ENCODE measurements at places on chromosomes 2 and 18.

DNA sequence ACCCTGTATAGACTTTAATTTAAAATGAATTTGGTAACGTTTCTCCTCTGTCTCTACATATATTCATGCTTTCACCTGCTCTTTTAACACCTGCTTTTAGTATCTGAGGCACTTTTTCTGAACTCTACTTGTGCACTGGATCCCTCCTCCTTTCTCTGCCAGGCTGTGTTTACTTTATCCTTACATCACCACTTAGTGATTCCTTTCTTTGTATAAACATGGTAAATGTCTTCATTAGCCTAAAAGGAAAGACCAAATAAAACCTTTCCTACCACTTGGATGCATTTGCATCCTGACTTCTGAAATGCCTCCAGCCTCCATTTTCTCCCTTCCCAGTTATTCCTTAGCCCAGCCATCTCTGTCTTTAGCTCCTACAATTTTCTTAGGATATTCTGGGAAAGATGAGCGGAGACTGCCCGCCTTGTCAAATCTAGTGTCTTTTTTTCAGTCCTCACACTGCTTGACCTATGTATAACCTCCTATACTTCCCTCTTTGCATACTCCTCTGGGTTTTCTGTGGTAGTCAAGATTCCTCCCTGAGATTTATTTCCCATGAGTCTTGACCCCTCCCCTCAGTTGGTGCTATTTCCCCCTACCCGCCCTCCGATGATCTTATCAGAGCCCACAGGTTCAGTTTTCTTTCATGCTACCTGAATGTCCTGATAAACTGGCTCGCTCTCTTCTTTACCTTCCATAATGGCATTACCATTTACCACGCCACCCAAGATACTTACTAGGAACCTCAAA is 44.8 kb downstream of the REL start:
- no peak for DNase-seq

DNA sequence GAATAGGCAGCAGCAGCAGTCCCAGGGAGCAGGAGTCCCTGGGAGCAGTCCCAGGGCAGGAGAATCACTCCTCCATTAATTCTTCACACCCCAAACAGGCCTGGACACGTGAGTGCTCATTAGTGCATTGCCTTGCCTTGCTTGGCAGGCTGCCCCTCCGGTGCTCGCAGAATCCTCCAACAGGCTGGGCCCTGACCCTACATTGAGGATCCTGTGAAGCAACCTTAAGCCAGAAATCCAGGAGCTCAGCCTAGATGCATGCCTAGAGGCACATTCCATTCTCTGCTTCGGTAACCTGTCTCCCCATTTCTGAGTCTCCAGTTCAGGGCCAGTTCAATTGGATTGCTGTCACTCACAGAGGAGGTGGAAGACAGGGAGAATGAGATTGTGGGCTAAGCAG is 97.4 kb upstream of the LRATD1 start:
- no peak for DNase-seq

- DNase-seq = no peak
Observed at GRCh38 chr2:218996937-218997336, 3.7 kb upstream of the CRYBA2 start.

- no peak for DNase-seq
Observed at GRCh38 chr18:61360404-61361383, 27.5 kb downstream of the CDH20 start.

- DNase-seq = no peak
Observed at GRCh38 chr2:177270531-177270930, 6.0 kb upstream of the NFE2L2 start.

DNA sequence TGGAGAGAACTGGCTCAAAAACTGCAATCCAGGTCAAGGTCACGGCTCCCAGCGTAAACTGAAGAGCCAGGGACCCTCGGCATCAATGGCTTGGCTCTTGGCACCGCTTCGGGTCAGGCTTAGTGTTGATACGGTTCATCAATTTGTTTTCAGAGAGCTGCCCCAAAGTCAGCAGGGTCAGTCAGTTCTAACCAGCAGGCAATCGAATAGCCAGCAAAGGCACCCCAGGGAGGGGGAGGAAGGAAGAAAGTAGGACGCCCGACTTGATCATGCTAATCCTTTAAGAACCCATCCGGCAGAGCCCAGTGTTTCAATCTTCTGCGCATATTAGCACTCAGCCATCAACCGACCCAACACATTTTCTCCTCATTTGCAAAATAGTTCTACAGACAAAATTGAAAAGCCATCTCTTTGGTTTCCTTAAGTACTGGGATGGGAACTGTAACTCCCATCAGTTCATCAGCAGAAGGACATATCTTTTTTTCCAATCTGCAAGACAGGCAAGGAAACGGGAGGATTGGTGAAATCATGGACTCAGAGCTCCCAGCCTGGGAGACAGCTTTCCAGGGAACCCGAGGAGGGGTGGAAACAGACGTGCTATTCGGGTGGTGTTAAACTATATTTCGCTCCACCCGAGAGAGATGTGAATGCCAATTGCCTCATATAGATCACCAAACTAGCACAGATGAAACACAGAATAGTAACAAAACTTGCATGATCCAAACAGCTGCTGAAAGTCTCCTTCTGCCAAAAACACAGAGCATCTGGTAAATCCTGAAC is 40.7 kb upstream of the CABLES1 start:
- no peak for DNase-seq

DNA sequence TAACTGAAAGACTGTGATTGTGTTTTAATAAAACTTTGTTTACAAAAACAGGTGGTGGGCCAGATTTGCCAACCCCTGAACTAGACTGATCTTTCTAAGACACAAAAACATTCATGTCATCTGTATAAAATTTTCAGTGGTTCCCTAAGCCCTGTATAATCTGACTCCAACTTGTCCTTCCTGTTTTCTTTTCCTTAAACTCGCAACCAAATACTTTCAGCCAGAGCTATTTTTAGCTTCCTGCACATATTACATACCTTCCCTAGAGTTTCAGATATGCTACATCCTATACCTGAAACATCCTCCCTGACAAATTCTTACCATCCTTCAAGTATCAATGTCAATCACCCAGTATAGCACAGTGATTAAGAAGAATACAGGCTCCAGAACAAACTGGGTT is 4.8 kb downstream of the GCFC2 start:
- no peak for DNase-seq

DNA sequence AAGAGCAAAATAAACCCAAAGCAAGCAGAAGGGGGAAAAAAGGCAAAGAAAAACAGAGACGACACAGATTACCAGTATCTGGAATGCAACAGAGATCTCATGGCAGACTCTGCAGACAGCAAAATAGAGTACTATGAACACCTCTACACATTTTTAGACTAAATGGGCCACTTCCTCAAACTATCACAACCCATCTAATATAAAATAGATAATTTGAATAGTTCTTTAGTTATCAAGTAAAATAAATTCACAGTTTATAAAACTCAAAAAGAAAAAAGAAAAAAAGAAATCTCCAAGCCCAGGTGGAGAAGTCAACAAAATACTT is 16.6 kb downstream of the SESTD1 start:
- no peak for DNase-seq

- no peak for DNase-seq
Observed at GRCh38 chr18:75267643-75268363, 57.2 kb downstream of the TSHZ1 start.

DNA sequence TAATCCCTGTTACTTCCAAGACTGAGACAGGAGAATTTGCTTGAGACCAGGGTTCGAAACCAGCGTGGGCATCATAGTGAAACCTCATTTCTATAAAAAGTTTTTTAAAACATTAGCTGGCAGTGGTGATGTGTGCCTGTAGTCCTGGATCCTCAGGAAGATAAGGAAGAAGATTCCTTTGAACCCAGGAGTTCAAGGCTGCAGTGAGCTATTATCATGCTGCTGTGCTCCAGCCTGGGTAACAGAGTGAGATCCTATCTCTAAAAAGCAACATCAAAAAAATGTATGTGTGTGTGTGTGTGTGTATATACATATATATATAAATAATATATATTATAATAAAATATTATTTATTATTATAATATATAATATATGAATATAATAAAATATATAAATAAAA is 1417.6 kb upstream of the CDH2 start:
- DNase-seq = no peak

DNA sequence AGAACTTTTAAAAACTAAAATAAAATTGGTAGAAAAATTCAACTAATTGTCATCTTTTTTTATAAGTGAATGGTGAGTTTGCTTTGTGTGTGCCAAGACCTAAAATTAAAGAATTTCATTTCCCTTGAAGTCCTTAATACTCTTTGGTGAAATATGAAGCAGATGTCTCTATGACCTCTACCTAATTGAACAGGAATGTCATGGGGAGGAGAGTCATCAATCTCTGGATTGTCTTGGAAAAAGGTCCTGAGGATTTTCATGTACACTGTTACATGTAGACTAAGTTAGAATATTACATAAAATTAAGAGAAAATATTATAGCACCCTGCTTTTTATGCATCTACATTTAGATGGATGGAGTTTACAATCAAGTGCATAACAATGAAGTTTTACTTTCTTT is 177.9 kb upstream of the LRP1B start:
- no peak for DNase-seq

DNA sequence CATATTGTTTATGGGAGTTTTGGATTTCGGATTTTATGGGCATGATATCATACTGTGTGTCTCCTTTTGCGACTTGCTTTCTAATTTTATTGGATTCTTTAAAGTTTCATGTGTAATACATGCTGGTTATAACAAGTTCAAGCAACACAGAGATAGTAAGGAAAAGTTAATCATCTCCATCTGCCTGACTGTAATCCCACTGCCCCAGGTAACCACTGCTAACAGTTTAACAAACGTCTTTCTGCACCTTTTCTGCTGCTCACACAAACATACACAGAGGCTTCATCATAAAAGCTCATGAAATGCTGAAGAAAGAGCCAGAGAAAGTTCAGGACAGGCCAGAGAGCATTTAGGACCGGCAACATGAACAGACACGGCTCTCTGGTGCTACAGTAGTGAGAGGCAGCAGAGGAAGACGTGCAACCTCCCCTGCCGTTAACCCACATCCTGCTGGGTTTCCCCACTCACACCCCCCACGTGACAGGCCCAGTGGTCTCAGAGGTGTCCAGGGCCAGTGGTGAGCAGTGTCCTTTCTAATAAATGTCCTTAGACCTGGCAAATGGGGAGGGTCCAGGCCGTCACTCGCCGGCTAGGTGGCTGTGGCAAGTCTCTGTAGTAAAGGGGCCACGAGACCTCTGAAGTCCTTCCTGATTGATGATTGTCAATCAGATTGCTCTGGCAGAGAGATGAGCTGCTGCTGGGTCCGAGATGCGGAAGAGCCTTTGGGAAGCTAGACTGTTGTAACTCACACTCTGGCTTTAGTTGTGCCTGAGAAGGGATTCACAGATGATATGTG is 43.0 kb upstream of the SLC1A4 start:
- DNase-seq = peak; percentile 27

DNA sequence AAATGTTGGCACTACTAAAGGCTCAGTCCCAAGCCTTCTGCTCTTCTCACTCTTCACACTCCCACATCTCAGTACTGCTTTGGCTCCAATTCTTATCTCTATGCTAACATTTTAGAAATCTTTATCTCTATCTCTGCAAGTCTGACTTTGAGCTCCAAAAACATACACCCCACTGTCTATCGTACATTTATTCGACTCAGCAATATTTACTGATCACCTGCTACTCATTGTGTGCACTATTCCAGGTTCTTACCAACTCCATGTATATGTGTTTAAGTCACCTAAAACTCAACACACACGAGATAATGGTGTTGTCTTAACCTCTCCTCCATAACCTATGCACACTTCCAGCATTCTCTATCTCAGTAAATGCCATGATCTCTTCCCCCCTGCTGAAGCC is 268.2 kb upstream of the CRIM1 start:
- no peak for DNase-seq

DNA sequence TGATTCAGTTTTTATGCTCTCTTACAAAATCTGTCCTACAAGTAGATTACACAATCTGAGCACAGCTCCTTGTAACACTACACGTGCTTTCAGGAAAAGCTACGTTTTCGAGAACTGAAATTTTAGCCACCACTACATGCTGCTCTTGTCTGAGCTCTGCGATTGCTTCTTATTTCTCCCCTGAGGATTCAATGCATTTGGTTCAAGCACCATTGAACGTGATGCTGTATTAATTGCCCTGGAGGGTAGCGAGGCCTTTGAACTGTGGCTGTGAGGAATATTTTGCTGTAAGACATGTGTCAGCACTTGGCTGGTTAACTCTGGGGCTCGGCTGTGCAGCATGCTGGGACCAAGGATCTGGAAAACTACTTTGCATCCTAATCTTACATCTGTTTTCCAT is 405.8 kb downstream of the EPHA4 start:
- no peak for DNase-seq

DNA sequence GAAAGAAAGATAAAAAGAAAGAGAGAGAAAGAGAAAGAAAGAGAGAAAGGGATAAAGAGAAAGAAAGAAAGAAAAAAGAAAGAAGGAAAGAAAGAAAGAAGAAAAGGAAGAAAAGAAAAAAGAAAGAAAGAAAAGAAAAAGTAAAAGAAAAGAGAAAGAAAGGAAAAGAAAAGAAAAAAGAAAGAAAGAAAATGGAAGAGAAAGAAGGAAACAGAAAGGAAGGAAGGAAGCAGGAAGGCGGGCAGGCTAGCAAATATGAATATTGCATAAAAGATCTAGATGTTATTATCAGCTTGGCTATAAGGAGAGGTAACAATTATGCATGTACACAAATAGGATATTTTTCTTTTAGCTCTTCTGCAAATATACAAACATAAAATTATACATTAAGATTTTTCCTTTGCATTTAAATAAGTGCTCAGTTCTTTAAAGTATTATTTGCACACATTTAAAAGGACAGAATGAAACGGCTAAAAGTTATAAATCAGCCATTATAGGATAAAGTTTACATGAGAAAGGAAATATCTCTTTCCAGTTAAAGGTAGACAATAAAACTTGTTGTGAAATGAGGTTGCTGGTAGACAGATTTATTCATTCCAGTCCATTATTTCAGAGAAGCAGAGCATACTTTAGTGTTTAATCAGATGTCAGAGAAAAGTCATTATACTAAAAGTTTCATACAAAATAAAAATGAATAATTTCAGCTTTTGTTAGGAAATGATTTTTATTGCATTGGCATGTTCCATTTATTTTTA is 511.4 kb downstream of the KCNJ3 start:
- DNase-seq = no peak

DNA sequence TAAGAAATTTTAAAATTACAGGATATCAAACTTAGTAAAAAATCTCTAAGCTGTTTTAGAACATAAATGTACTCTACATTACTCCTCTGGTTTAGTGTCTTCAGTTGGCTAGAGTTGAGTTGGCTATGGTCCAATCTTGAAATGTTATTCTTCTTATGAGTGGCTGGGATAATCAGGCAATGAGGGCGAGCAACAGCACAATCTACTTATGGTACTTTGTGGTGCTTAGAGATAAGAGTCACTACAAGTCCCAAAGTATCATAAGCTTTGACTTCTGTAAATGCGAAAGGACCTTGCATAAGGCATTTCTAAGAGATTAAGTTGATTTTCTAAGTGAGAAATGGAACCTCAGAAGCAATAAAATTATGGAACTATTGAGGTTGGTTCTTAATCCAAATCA is 361.7 kb downstream of the GPD2 start:
- no peak for DNase-seq

DNA sequence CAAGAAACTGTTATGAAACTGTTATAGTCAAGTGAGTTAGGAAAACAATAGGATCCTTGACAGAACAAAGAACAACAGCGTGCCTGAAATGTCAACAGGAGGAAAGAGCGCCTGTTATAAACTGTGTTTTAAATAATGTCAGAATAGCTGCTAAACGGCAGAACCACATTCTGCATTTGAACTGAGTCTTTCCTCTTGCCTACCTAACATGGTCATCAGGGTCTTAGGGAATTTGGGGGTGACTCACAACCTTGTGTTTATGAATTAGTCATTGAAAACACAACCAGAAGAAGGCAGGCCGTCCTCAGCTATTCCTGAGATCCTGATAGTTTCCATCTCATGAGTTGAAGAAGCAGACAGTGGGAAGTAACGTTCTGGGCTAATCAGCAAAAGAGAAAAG is 222.0 kb upstream of the FN1 start:
- DNase-seq = no peak
